NCI-H2227 treated with DMSO at 0.1 percent for 48 hours (cell line): ENCODE measurements at places on chromosomes 7 and 10.

GRCh38 chr7:21159506-21159905 lies 268.4 kb upstream of the SP4 start:
- DNase-seq, result no peak

- DNase-seq, result no peak
Observed at GRCh38 chr10:132737390-132738048, 48.4 kb downstream of the NKX6-2 start.

DNA sequence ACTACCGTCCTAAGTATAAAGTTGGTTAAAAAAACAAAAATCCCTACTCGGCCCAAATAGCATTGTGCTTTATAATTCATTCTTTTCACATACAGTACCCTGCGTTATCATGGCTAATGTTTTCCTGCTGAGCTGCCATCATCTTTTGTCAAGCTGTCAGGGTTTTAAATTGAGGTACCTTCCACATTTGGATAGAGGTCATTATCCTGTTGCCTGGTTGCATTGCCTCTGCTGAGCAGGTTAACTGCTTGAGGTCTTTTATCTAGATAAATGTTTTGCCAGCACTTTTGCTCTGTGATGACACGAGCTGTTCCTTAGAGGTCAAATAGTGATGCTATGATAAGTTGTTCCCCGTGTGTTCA lies 94.4 kb upstream of the FZD1 start:
- peak; percentile 75 for DNase-seq

- no peak for DNase-seq
Observed at GRCh38 chr7:99428972-99429566, 9.5 kb downstream of the PTCD1 start.

DNA sequence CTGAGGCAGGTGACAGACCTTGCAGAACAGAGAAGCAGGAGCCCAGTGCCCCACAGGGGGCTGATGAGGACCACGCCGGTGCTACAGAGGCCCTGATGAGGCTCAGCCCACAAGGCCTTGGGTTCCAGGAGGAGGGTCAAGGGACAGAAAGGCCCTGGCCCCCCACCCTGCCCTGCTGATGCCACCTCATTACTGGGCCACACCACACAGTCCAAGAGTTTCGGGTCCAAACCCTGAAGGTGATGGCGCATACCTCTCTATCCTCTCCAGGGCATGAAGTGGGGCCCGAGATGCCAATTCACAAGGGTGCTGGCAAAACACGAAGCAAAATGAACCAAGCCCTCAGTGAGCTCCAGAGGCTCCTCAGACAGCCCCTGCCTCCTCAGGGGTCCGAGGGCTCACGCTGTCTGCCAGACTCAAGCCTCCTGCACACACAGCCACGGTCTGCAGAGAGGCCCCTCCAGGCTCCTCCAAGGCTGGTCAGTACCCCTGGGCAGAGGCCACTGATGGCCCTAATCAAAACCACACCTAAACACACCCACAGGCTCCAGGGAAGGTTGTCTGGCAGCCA lies 32.3 kb downstream of the RASGEF1A start:
- no peak for DNase-seq

GRCh38 chr7:129958643-129959470 lies 6.1 kb upstream of the UBE2H start:
- no peak for DNase-seq

- DNase-seq, result no peak
Observed at GRCh38 chr7:98362517-98362916, 38.4 kb downstream of the BAIAP2L1 start.

DNA sequence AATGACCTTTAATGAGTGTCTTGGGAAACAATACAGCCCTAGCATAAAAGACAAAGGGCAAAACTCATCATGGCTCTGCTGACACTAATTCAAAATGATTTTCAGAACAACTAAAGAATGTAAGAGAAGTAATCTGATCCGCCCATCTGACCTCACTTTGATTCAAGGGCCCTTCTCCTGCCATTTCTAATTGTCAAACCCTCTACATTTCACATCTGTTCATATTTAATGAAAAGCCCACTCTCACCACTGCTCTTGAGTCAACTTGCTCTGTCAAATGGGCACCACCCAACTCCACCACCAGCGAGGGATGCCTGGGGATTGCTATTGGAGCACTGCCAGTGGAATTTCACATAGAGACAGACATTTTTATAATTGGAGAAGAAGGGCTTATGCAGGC lies 639.2 kb downstream of the KCNMA1 start:
- peak; percentile 95 for DNase-seq

- no peak for DNase-seq
Observed at GRCh38 chr7:92823042-92823441, 13.3 kb downstream of the CDK6 start.

GRCh38 chr10:130777507-130778165 lies 533.9 kb downstream of the TCERG1L start:
- no peak for DNase-seq

DNA sequence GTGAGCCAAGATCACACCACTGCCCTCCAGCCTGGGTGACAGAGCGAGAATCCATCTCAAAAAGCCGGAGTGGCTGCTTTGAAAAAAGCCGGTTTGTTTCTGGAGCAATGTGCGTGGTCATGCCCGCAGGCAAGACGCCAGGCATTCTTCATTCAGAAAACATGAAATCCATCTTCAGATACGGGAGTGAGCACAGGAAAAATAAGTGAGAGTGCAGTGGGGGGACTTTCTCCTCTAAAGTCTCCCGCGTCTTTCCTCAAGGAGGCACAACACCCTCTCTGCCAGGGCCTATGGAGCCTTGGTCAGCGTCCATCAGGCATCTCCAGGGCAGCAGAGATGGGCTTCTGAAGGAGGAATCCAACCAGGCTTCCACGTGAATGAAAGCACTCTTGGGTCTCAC lies 62.3 kb upstream of the DGKI start:
- no peak for DNase-seq

DNA sequence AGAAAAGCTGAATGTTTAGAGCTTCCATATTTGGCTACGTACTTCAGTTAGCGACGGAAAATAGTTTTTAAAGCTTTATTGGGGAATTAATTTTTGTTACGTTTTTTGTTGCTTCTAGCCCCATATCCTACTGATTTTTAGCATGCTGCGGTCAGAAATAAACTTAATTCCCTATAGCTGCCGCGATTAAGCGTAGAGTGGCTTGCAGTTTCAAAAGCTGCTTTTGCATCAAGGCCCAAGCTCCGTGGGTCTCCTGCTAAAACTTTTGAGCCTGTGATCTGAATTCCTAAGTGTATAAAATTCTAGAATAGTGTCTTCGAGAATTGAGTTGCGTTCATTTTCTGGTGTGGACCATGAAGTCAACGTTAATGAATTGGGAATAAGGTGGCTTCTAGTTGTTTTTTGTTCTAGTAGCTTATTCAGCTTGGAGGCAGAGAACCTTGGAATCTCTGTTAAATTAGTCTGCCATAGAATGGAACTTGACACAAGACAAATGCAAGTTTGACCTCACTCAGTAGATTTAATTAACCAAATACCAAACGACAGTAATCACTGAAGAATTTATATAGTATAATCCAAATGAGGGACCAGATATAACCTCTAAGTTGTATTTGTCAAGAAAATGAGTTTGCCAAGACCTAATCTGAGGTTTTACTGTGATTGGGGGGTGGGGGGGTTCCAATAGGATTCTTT lies 977 bp downstream of the CALU start:
- no peak for DNase-seq

DNA sequence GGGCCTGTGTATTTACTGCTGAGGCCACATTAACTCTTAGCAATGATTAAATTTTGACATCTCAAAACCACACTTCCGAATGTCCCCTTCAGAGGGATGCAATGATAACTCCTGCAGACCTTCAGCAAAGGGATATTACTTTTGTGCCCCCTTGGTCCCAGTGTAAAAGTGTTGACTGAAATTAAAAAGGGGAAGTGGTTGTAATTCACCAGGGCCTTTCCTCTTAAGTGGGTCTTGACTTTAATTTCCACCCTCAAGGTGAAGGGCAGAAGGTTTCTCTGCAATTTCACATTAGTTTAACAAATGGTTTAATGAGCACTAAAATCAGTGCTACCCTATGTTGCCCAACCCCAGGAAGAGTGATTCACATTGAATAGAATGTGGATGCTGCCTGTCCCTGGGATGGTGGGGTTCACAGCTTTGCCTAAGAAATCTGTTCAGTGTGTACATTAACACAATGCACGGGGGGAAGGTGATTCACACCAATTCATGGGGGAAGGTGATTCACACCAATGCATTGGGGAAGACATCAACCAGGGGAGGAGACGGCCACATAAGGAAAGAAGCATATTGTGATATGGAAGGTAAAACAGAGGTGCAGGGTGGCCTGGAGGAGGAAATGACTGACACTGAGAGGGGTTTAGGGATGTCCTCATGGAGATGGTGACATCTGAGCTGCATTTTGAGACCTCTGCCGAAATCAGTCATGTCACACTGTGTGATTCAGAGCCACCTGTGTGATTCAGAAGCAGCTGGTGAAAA lies 19.4 kb upstream of the TNS3 start:
- DNase-seq, result no peak

DNA sequence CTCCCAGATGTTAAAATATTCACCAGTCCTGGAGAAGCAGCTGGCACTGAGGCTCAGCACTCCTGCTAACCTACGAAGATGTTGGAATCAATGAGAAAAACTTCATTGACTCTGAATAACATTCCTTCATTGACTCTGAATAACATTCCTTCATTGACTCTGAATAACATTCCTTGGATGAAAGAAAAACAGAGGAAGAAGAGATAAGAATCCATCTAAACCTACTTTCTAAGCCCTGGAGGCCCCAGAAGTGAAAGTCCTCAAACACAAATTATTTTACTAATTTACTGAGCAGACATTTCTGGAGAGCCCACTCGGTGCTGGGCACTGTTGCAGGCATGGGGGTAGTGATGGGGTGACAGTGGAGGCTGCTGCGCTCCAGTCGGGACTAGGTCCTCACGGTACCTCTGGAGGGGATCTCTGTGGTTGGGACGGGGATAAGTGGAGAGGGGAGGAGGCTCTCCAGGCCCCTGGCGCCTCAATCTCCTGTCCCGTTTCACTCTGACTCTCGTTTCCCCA lies 254.1 kb downstream of the WDR37 start:
- DNase-seq, result no peak

DNA sequence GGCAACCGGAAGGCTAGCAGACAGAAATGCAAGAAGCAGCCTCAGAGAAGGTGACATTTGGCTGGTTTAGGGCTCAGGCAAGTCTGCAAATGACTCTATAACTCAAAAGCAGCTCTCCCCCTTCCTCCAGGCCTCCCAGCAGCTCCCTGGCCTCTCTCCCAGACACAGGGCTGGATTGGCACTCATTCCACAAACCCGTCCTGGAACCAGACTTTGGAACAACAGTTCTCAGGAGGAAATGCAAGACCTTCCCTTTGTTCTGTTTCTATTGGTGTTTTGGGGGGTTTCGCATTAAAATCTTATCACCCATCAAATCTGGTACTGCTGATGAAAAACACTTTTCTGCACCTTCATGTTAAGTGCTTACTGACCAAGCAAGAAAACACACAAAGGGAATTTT lies 40.3 kb upstream of the EFCAB10 start:
- DNase-seq, result no peak

GRCh38 chr7:27091941-27092818 lies 3.6 kb downstream of the HOXA1 start:
- DNase-seq, result no peak

- DNase-seq, result peak; percentile 4
Observed at GRCh38 chr10:79374312-79375191, 27.3 kb downstream of the PPIF start.

DNA sequence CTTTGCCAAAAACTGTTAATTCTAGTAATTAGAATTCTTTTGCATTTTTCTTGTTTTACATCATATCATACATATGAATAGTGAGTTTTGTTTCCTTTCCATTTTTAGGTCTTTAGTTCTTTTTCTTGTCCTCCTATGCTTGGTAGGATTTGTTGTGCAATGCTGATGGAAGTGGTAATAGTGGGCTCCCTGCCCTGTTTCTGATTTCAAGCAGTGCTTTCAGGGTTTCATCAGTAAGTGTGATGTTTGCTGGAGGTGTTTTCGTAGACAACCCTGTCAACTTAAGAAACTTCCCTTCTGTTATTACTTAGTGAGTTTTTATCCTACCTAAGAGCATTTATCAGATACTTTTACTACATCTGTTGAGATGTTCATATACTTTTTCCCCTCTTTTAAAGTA lies 50.5 kb downstream of the CSGALNACT2 start:
- no peak for DNase-seq

GRCh38 chr7:99079104-99079503 lies 64.8 kb downstream of the SMURF1 start:
- peak; percentile 44 for DNase-seq

GRCh38 chr10:100713049-100713858 lies 32.1 kb upstream of the PAX2 start:
- no peak for DNase-seq

- no peak for DNase-seq
Observed at GRCh38 chr10:71661060-71661622, 58.4 kb downstream of the C10orf105 start.

DNA sequence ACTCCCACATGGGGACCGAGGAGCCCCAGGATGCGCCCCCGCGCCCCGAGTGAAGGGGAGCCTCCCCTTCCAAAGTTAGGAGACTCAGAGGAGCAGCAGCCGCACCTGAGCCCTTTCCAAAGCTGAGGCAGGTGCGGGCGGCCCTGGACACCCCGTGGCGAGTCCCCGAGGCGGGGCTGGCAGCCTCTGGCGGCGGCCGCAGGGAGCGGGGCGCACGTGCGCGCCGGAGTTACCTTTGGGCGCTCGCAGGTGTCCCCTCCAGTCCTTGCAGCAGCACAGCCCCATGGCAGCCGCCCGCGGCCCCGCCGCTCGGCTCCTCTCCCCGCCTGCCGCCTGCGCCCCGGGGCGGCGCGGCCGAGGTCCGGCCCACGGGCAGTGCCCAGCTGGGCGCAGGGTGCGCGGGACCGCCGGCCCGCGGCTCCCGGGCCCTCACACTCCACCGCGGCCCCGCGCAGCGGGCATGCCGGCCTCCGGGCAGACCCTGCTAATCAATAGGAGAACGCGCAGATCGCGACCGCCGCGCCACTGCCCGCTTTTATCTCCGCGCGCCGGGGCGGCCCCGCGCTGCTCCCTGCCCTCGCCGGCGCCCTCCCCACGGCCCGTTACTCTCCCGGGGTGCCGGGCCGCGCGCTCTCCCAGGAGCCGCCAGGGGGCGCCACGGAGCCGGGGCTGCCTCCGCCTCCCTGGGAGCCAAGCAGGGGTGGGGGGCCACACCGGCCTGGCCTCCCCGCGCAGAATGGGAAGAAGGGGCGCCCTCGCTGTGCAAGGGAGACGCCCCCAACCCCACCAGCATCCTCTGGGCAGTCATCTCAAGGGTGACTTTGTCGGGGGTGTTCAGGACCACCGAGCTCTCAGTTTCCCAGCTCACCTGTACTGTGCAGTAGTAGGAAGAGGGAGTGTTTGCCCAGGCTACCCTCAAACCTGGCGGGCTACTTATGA lies 80.8 kb downstream of the ARHGAP22 start:
- DNase-seq, result no peak

- DNase-seq, result no peak
Observed at GRCh38 chr10:78972160-78972946, 96.4 kb upstream of the ZMIZ1 start.

GRCh38 chr10:101892782-101893391 lies 49.3 kb upstream of the KCNIP2 start:
- no peak for DNase-seq

GRCh38 chr7:82741493-82741892 lies 297.9 kb upstream of the CACNA2D1 start:
- no peak for DNase-seq
